ENCODE measurements at places on chromosomes 4 and X.

DNA sequence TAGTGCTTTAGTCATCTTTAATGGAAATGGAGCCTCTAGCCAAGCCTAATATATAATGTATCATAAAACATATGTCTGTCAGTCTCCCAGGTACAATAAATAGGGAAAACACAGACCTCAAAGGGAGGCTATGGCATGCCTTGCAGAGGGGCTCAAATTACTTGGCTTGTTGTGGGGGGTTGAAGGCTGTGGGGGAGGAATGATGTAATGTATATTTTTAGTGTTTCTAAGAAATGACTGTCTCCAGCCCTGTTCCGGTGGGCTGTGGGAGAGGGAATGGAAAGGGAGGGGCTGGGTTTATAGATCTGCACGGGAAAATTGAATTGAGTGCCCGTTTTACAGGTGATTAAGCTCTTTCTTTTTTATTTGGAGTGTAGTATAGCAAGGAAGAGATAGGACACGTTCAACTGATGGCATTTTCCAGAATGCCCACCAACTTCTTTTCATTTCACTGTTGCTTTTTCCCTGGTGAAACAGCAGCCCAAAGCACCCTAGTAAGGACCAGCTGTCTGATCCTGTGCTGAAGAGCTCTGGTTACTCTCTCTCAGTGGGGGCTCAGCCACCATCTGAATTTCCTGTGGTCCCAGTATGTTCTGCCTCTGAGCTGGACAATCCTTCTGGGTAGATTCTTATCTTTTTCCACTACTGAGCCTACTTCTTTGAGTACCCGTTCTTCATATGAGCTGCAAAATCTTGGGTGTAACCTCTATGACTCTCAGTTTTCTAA lies 220.7 kb upstream of the CASK start:
- peak; percentile 49 for DNase-seq

DNA sequence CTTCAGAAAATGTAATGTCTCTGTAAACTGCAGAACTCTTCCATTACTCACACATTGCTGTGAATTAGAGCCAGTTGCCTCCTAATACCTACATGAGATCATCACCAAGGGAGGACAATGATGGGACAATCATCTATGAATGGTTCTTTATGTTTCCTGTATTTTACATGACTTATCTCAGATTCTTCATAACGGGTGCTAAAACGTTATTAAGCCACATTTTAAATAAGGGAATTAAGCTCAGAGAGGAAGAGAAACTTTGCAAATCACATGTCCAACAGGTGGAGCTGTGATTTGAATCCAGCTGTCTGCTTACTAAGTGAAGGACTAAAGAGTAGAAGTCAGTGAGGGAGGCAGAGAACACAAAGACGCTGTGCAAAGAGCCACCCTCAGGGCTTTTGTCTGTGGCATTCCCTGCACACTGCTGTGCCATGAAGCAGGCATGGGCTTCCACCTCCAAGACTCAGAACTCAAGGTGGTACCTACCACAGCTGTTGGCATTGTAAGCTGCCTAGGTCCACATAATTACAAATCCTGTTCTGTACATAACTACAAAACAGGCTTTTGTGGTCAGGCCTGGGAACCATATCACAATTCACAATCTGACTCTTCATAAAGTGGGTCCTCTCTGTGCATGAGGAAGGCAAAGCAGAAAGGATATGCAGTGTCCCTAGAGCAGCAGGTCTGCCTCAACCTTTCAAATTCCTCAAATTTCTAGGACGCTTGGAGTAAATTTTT lies 12.8 kb downstream of the TBC1D9 start:
- DNase-seq, result no peak

- no peak for DNase-seq
Observed at GRCh38 chrX:121823406-121823805, 776.0 kb downstream of the GLUD2 start.

DNA sequence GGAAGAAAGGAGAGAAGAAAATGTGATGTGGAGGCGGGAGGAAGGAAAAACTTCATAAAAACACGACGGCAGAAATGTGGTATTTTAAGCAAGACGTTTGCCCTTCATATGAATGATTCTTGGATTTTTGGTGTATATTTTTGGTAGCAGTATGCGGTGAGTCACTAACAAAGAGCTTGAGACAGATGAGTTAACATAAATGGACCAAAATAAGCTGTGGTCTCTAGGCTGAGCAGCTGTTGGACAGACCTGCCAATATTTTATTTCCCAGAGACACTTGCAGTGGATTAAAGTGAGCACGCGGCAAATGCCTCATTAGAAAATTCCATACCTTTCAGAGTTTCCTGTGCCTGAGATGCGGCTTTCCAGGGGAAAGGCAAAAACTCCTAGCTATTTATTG lies 43.1 kb upstream of the RPS6KA3 start:
- DNase-seq, result no peak

DNA sequence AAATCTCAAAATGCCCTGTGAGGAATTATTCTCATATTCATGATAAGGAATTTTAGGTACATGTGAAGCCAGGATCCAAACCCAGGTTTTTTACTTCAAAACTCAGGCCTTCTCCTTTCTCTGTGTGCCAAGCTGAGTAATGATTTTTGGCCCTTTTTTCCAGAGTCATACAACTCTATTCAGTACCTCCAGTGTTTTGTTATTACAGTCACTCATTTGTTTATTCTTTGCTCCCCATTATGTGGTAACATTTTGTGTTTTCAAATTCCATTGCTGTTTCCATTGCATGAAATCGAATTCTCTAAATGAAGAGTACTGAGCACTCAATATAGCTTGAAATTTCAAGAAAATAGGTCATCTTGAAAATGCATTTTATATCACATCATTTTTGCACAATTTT lies 315.4 kb downstream of the NR3C2 start:
- DNase-seq, result no peak

- no peak for DNase-seq
Observed at GRCh38 chrX:118570209-118570608, 74.6 kb downstream of the DOCK11 start.

DNA sequence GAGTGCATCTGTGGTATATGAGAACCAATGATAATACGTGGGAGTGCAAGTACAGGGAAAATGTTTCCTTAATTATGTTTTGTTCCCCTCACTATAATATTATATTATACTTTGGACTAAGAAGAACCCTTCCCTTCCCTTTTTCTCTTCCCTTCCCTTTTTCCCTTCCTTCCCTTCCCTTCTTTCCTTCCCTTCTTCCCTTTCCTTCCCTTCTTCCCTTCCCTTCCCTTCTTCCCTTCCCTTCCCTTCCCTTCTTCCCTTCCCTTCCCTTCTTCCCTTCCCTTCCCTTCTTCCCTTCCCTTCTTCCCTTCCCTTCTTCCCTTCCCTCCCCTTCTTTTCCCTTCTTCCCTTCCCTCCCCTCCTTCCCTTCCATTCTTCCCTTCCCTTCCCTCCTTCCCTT lies 36.9 kb upstream of the VSIG4 start:
- DNase-seq, result no peak

- DNase-seq, result no peak
Observed at GRCh38 chrX:136021160-136021559, 35.9 kb downstream of the SLC9A6 start.

Data from HEK293T (cell line).